ENCODE measurements at places on chromosomes 7 and 10. TPM values are rescaled to one million over a fixed set of nuclear protein-coding genes. Genes with fewer than 3 reads are reported as not detected.

The CDHR1 gene
- polyA plus RNA-seq = 0.11 TPM

The FMC1 gene
- 21.8 TPM for polyA plus RNA-seq

The CPN1 gene
- not detected for polyA plus RNA-seq

The CTNNA3 gene
- polyA plus RNA-seq = 5.0 TPM

The SKIDA1 gene
- polyA plus RNA-seq = 0.75 TPM

The MYL10 gene
- polyA plus RNA-seq = not detected

The BUD23 gene
- 106 TPM for polyA plus RNA-seq

The GPR15LG gene
- not detected for polyA plus RNA-seq

The TYW1 gene
- 10.5 TPM for polyA plus RNA-seq

The LRIT1 gene
- polyA plus RNA-seq = not detected

The ZNF853 gene
- 3.1 TPM for polyA plus RNA-seq

The IDI2 gene
- polyA plus RNA-seq = not detected

The RBP3 gene
- polyA plus RNA-seq = not detected

The SRRM3 gene
- 28.5 TPM for polyA plus RNA-seq

The SPDYE2B gene
- not detected for polyA plus RNA-seq

The ARHGAP22 gene
- 2.2 TPM for polyA plus RNA-seq

The ACBD7 gene
- polyA plus RNA-seq = not detected

The GPER1 gene
- polyA plus RNA-seq = 1.8 TPM

The OR2A12 gene
- polyA plus RNA-seq = not detected

The SVOPL gene
- not detected for polyA plus RNA-seq

The ELOVL3 gene
- polyA plus RNA-seq = 0.17 TPM

The DGKI gene
- 0.42 TPM for polyA plus RNA-seq

The EBLN1 gene
- polyA plus RNA-seq = not detected

The CTAGE6 gene
- polyA plus RNA-seq = not detected

The PSD gene
- polyA plus RNA-seq = 0.76 TPM

The ARMC3 gene
- not detected for polyA plus RNA-seq

The CNTNAP2 gene
- not detected for polyA plus RNA-seq

The CCL24 gene
- polyA plus RNA-seq = 0.18 TPM

The CLCN1 gene
- polyA plus RNA-seq = not detected

The SUGCT gene
- polyA plus RNA-seq = 4.2 TPM

The LDB3 gene
- 1,759 TPM for polyA plus RNA-seq

The ASB10 gene
- polyA plus RNA-seq = 6.9 TPM

The ARMS2 gene
- polyA plus RNA-seq = not detected

The TMEM225B gene
- 0.10 TPM for polyA plus RNA-seq

The RBM17 gene
- 60.6 TPM for polyA plus RNA-seq

The TRIM50 gene
- polyA plus RNA-seq = 0.15 TPM

The LRGUK gene
- not detected for polyA plus RNA-seq

The KLLN gene
- polyA plus RNA-seq = 0.19 TPM

The CROT gene
- 6.8 TPM for polyA plus RNA-seq

The ASZ1 gene
- polyA plus RNA-seq = not detected

Data from heart left ventricle (tissue), 16 donors.